ENCODE measurements at places on chromosomes 6 and 20.

DNA sequence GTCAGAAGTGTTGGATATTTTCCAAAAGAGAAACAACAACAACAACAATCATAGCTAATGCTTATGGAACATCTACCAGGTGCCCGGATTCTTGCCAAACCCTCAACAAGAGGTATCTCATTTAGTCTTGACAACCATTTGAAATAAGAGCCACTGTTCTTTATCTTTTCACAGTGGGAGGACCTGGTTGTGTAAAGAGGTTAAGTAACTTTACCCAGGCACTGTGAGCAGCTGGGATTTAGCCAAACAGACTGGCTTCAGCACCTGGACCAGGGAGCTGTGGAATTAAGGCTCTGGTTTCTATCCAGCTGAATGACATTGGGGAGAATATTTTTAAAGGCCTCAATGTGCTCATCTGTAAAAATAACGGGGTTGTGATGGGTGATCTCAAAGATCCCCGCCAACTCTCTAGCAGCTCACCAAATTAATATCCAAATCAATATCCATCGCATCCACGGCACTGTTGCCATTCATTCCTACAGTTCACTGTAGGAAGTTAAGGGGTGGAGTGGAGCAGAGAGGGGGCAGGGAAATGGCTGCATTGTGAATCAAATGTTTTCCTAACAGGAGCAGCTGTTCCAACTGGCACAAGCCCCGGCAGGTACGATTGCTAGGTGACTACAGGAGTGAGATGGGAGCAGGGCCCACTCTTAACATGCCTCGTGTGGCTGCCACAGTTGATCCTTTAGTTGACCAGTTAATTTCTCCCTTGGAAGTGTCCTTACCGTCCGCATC, 61.8 kb downstream of the GCNT2 start:
- peak; percentile 86 for DNase-seq

- DNase-seq, result no peak
Observed at GRCh38 chr6:165652766-165653165, 10.3 kb downstream of the PDE10A start.

- no peak for DNase-seq
Observed at GRCh38 chr6:119385994-119386393, 36.4 kb upstream of the MAN1A1 start.

DNA sequence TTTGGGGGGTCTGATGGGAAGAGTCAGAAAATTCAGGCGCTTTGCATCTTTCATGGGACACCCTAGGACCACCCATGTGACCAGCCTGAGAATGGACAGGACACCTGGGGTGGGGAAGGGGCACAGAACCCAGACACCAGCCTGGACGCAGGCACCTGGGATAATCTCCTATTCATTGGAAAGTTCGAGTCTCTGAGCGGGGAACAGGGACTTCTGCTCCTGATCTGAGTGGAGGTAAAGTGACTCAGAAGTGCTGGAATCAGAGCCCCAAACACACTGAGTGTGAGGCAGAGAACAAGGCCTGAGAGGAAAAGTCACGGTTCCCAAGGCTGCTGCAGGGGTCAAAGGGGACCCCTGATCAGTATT, 1.4 kb downstream of the HLA-B start:
- DNase-seq, result no peak

DNA sequence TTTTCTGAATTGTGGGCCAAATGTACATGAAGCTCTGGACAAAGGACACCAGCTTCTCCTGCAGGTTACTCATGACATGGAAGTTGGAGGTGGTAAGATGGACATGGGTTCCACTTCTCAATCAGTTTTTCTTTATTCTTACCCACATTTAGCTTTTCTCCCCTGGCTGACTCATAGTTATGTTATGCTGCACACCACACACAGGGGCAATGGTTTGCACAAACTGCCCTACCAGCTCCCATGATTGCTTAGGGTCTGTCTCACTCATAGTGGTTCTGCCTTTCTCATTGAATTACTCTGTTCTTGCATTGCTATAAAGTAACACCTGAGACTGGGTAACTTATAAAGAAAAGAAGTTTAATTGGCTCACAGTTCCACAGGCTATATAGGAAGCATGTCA, 4.5 kb upstream of the CD109 start:
- no peak for DNase-seq
